ENCODE measurements at places on chromosomes 3 and 15. TPM values are rescaled to one million over a fixed set of nuclear protein-coding genes. Genes with fewer than 3 reads are reported as not detected.

GRCh38 chr15:92914103-92914499 lies 14.0 kb downstream of the CHD2 start:
- no peak for DNase-seq

DNA sequence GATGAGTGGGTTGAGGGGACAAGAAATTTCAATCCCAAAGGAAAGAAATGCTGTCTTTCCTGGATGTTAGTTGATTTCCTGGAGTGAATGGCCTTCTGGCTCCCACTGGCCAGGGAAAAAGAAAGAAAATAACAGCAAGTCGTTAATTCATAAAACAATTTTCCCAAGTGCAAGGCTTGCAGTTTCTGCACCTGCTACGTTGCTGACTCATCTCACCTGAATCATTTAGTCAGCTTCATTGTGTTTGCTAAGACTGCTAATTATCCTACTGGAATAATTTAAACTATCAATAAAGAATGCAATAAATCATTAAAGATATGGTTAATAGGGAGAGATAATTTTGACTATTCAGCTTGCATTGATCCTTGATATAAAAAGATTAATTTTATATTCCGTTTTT lies 387.6 kb downstream of the ROBO2 start:
- DNase-seq: no peak

DNA sequence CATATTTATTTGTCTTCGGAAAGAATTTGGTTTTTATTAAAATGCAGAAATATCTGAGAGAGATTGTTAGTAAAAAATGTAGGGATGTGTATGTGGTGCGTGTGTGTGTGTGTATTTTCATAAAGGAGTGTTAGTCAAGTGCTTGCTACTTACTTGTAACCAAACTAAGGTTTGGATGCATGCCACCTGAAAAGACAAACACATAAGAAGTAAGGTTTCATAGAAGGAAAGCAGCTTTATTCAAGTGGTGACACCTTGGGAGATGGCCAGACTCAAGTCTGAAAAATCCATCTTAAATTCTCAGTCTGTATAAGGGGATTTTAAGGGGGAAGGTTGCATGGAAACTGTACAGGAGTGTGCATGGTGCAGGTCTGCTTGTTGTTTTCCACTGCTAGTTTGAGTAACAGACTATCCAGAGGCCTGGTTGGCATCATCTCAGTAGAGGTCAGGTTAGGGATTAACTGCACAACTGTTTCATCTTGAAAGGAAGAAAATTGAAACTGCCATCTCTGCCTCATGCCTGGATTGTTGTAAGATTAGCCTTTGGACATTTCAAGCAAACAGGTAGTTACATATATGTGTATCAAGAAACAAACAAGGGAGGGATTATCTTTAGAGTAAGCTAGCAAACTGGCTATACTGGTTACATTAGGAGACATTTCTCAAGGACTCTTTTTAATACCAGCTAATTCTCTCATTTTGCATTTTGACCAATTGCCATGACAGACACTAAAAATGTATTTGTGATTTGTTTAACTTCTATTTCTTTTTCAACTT lies 196.7 kb downstream of the EPHA6 start:
- DNase-seq: no peak

Gene TMOD2
- 7.3 TPM for total RNA-seq

Gene TEX55
- total RNA-seq: not detected

Gene ISLR
- total RNA-seq: 11.6 TPM
